Thoracic aorta (tissue), 2 donors: ENCODE measurements at places on chromosomes 7 and 10. TPM values are rescaled to one million over a fixed set of nuclear protein-coding genes. Genes with fewer than 3 reads are reported as not detected.

Gene GIMAP7
- total RNA-seq: 21.4 TPM

DNA sequence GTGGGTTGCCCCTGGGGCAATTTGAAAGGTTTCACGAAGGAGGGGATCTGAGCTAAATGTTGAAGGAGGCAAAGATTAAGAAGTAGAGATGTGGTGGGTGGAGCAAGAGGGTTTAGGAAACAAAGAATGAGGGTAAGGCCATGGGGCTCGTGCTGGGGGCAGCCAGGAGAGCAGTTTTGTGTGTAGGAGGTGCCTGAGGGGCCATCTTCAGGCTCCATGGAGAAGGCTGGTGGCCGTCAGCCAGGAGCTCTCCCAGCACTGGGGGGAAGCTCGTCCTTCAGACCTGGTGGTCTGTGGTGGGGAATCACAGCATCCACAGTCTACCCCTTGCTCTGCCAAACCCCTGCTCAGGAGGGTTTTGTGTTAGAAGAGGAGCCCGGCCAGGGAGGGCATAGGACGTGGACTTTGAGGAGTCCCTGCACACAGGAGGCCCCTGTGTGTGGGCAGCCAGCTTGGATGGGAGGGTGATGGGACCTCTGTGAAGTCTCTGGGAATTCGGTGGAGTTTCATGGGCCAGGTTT is 11.8 kb upstream of the CXCL12 start:
- DNase-seq: no peak

- no peak for DNase-seq
Measured at GRCh38 chr10:71394926-71395562, 1.7 kb upstream of the CDH23 start.

DNA sequence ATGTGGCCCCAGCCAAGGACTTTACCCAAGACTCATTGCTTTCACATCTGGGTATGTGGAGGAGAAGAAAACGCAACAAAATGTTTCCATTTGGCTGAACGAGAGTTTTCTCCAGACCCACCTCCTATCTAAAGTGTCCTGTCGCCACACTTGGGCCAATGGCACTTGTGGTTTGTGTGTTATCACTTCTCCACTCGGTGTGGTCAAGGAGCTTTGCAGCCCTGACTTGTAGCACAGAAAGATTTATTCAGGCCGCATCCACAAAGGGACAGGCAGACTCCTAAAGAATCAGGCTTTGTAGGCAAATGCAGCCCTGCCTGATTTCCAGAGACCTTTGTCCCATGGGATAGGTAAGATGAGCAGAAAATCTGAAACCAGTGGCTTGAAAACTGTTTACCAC is 12.8 kb upstream of the LRRC4 start:
- no peak for DNase-seq

GRCh38 chr10:13404305-13404759 is 56.2 kb upstream of the SEPHS1 start:
- DNase-seq: no peak

DNA sequence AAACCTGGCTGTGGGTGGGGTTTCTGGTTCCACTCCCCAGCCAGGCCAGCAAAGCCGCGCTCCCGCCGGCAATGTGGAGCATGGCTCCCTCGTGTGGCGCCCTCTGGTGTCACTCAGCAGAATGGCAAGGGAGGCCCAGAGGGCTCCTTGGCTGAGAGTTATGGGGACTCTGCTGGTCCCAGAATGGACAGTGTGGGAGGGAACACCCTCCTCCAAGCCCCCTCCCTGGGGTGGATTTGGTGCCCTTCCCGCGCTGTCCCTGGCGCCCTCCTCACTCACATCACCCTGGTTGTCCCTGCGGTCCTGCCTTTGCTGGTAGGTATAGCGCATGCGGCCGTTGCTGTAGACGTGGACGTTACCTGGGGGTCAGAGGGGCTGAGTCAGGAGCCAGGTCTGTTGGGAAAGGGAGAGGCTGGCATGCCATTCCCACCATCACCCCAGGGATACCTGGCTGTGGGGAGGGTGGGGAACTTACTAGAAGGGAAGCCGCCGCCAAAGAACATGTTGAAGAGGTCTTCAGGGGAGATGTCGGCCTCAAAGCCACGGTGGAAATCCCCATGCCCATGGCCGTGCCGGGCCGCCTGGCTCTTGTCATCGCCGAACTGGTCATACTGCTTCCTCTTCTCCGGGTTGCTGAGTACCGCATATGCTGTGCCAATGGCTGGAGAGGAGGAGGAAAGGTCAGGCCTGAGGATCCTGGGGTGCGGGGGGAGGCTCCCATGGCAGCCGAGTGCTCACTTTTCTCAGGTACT is 14.0 kb downstream of the DNAJB12 start:
- DNase-seq: no peak

Gene NSUN5
- 18.4 TPM for total RNA-seq

Gene CLRN3
- not detected for total RNA-seq

- DNase-seq: no peak
Measured at GRCh38 chr10:106267591-106267990, 896.9 kb downstream of the SORCS1 start.

- no peak for DNase-seq
Measured at GRCh38 chr7:42445691-42446090, 208.7 kb upstream of the GLI3 start.

Gene AKR1C1
- total RNA-seq: 91.5 TPM

DNA sequence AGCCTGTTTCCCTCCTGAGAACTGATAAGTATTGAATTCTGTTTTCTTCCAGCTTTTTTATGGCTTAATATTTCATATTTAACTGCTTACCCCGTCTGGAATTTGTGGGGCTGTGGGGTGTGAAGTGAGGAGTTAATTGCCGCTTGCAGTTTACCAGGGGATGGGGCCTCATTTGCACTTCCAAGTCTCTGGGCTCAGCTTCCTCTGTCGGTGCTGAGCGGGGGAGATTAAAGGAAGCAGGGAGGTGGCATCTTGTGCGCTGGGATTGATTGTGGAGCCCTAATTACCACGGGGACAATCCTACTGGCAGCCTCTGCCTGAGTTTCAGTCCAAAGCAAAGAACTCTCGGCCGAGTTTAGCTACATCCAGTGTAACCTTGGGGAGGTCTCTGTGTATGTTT is 33.4 kb downstream of the ELFN1 start:
- no peak for DNase-seq

Gene GRM3
- total RNA-seq: not detected

- no peak for DNase-seq
Measured at GRCh38 chr7:37363536-37364491, 84.8 kb downstream of the ELMO1 start.

Gene RAPGEF5
- total RNA-seq: 70.8 TPM

GRCh38 chr10:114058297-114058696 is 14.6 kb downstream of the ADRB1 start:
- DNase-seq: no peak

- no peak for DNase-seq
Measured at GRCh38 chr10:7787150-7787856, 490 bp downstream of the KIN start.

DNA sequence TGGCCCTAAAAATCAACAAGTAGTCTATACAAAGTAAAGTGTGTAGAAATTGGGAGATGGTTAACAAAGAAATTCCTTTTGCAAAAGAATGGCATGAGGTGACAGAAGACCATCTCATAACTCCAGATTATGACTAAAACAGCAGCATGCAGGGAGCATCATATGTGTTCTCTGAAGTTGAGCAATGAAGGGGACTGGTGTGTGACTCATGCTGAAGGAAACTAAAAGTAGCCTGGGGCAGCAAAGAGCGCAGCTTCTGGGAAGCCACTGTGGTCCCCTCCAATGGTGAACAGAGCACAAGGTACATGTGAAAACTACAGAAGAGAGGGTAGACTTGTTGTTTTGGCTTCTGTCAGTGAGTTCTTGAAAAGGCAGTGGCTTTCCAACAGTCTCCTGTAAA is 133.4 kb downstream of the MACC1 start:
- no peak for DNase-seq

DNA sequence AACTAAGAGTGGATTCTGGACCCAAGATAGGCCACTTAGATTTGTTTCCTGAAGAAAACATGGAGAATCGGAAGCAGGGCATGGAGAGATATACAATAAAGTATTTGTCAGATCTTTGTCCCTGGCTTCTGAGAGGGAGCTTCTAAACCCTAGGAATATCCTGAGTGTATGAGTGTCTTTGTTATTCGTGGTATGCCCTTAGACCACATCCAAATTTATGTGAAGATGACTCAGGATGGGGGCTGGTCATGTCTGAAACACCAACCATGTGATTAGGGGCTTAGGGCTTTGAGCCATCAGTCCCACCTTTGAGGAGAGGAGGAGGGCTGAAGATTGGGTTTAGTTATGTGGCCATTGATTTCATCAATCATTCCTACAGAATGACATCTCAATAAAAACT is 69.7 kb upstream of the PLPP4 start:
- DNase-seq: no peak

DNA sequence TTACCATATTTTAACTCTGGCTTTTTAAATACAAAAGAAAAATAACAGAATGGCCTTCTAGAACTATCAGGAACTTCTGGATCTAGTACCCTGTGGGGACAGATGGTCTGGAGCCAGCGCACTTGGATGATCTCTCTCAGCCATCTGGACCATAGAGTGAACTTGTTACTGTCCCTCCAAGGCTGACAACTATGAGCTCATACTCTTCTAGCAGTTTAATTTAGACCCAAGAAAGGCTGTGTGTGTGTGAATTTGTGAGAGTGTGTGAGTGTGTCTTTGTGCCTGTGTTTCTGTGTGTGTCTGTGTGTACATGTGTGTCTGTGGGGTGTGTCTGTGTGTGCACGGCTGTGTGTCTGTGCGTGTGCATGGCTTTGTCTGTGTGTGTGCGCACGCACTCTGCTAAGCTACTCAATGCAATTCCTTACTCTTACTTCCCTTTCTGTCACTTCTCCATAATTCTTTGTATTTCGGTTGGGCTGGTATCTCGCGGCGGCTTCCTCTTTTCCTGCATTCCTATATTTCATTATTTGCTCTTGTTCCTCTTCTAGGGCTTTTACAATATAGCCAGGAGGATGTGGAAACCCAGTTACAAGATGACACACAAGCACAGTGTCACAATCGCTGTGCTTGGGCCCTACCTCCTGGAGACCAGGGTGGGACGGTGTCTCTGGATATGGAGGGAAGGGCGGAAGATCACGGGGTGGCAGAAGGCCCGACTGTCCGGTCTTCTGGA is 51.9 kb downstream of the IKZF1 start:
- peak; percentile 13 for DNase-seq

- DNase-seq: no peak
Measured at GRCh38 chr7:79034730-79035129, 418.7 kb downstream of the MAGI2 start.

- DNase-seq: no peak
Measured at GRCh38 chr10:114565066-114565465, 93.0 kb downstream of the ABLIM1 start.

Gene OPALIN
- not detected for total RNA-seq

- DNase-seq: peak; percentile 77
Measured at GRCh38 chr7:63925626-63926460, 72.8 kb upstream of the ZNF722 start.

DNA sequence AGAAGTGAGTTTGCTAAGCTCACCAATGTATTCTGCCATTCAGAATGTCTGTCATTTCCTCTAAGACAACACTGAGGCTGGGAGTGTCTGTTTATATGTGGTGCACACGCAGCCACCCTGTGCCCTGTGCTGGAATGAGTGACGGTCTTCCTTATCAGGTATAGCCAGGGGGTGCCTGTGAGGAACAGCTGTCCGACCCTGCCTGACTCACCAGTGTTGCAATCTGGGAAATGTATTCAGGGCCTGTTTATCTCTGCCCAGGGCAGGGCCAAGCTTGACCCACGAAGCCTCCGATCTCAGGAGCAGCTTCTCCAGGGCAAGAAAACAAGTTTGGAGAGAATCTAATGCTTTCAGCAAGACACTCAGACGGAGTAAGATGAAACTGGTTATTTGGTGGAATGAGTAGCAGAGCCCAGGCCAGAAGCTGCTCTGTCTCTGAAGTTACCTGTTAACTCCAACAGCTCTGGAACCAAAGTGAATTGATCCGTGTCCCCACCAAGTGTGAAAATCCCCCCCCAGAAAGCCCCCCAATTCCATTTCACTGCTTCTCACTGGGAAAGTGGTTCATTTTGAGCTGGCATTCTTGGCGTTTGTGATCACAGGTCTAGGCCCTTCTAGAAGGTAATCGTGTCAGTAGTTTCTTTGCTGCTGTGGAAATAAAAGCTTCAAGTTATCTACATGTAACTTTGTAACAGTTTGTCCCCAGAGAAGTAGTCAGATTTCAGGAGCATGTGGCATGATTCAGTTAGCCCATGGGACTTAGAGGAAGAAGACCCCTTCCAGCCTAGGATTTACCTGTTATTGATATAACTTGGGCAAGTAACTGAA is 6.1 kb upstream of the UBE2H start:
- DNase-seq: no peak

DNA sequence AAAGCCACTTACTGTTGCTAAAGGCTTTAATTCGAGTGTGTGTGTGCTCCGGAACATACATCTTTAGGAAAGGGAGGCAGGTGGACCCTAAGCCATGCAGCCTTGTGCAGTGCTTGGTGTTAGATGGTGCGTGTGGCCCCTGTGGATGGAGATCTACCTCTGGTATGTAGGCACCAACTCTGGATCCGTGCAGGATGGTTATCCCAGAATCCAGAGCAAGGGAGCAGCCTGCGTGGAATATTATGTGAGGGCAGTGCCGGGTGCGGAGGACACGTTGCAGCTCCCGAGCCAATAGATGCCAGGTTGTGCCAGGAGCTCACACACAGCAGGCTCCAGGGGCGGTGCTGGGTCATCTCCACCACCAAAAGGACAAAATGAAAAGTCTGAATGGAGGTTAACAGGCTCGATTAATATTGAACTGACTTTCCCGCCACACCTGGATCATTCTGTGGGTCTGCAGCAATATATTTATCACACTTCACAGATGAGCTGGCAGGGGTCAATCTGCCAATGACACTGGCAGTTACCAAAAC is 143.0 kb upstream of the NPS start:
- no peak for DNase-seq

Gene NPS
- total RNA-seq: not detected

DNA sequence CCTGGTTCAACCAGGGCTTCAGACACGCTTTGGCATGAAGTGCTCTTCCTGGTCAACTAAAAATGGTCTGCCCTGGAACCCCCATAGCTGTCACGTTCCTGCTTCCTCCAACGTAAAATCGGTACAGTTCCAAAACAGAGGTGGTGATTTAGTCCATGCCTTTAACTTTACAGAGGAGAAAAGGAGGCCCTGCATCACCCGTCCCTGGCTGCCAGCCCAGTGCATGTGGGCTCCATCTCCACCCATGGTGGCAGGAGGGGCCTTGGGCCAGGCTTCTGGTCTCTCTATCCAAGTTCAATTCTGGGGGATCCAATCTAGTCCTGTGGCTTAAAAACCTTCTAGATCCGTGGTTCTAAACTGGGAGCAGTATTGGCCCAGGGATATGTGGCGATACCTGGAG is 18.7 kb downstream of the ECHDC3 start:
- no peak for DNase-seq

Gene TMEM270
- not detected for total RNA-seq

GRCh38 chr7:157003756-157004520 is 6.5 kb downstream of the MNX1 start:
- DNase-seq: no peak

- DNase-seq: no peak
Measured at GRCh38 chr7:76057813-76058145, 9.9 kb downstream of the MDH2 start.

DNA sequence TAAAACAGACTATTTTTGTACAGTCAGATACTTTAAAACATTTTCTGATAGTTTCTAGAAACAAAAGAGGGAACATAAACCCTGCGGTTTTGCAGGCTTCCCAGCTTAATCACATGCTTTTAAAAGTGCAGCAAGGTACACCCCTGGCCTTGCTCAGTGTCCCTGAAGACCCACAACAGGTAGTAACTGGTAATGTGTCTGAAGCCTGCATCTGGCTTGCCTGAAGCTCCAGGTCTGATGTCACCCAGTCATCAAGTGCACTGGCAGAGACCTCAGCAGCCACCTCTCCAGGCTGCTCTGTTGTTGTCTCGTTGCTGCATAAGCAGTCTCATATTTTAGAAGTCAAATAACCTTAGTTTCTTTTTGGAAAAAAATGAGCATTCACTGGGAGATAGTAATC is 376.1 kb upstream of the MTPN start:
- no peak for DNase-seq
